Stimulated activated CD8-positive, alpha-beta memory T cell treated with anti-CD3 and anti-CD28 coated beads, Interleukin-4, amount 100 ng/mL, for 4 hours (primary cell): ENCODE measurements at places on chromosomes 16 and 17.

- no peak for DNase-seq
These were observed 34.6 kb downstream of the GRIN2C start for GRCh38 chr17:74824961-74825627.

DNA sequence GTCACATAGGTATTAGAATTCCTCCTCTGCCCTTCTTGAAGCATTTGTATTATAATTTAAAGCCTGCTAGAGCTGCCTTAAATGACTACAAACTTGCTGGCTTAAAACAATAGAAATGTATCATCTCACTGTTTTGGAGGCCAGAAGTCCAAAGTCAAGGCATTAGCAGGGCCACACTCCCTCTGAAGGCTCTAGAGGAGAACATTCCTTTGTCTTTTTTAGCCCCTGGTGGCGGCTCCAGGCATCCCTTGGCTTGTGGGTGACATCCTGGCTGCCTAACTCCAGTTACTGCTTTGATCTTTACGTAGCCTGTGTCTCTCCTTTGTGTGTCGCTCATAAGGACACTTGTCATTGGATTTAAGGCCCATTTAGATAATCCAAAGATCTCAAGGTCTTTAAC lies 186.6 kb upstream of the SALL1 start:
- no peak for DNase-seq

DNA sequence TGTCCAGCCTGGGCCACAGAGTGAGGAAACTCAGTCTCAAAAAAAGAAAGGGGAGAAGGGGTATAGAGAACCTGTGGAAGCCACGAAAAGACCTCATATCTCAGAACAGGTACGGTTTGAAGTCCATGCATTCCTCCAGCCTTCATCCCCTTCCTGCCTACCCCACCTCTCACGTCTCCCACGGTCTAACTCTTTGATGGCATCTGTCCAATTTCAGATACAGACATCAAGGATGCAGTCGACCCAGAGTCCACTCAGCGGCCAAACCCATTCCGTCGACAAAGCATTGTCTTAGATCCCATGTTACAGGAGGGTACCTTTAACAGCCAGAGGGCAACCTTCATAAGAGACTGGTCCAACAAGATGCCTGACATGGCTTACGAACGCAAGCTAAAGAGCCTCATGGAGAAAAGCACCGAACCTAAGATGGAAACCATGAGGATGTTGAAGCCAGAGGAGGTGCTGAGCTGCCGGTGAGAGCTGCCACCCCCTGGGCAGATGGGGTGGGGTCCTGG lies 22.7 kb downstream of the C16orf78 start:
- DNase-seq, result no peak

- no peak for DNase-seq
These were observed 30.4 kb upstream of the CCL1 start for GRCh38 chr17:34393401-34393800.

DNA sequence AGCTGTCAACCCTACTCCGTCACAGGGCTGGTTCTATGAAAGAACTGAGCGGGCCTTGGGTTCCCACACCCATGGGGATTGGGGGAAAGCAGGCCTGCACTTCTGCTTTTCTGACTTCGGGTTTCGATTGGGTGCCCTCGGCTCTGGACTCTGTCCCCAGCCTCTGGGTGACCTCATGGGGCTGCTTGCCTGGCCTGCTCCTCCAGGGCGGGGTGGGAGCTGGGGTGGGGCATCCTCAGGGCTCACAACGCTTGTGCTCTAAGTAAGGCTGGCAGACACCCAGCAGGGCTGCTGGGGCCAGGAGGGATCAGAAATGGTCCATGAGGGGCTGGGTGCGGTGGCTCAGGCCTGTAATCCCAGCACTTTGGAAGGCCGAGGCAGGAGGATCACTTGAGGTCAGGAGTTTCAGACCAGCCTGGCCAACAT lies 19.2 kb downstream of the ARHGAP27 start:
- no peak for DNase-seq

GRCh38 chr17:14072881-14073280 lies 3.6 kb downstream of the COX10 start:
- no peak for DNase-seq

DNA sequence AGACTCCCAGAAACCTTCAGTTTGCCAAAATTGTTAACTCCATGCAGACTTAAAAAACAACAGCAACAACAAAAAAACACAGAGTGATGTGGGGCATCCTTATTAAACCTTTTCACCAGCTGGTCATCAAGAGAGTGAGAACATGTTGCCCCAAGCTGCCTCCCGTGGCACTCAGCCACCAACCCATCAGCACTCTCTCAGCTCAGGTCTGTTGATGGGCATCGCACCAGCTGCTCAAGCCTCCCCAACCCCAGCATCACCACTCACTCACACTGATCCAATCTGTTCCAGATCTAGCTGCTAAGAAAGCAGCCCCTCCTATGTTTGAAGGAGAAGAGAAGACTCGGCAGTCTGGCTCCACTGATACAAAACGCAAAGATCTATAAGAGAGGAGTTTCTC lies 46.8 kb downstream of the SLC39A11 start:
- no peak for DNase-seq

DNA sequence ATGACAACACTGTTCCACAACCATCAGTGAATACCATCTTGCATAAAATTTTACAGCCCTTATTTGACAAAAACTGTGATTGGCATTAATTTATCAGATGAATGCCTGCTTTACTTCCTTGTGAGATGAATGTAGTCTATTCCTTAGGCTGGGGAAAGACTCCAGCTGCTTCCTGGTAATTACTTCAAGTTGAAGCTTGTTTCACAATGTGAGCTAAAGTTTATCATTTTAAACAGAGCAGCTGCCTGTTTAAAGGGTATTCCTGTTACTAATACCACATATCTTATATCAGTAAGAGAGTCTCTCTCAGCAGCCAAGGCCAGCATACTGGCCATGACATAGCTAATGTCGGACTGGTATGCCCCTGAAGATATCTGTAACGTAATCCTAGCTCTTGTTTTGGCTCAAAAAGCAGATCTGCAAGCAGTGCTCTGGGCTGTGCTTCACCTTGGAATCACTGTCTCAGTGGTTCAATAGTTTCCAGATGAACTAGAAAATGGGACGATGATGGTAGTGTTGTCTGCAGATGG lies 13.2 kb upstream of the ARL2BP start:
- DNase-seq, result no peak

- no peak for DNase-seq
These were observed 39.4 kb downstream of the RTN4RL1 start for GRCh38 chr17:1985686-1986085.

GRCh38 chr16:25224731-25225319 lies 8.1 kb downstream of the AQP8 start:
- DNase-seq, result no peak

DNA sequence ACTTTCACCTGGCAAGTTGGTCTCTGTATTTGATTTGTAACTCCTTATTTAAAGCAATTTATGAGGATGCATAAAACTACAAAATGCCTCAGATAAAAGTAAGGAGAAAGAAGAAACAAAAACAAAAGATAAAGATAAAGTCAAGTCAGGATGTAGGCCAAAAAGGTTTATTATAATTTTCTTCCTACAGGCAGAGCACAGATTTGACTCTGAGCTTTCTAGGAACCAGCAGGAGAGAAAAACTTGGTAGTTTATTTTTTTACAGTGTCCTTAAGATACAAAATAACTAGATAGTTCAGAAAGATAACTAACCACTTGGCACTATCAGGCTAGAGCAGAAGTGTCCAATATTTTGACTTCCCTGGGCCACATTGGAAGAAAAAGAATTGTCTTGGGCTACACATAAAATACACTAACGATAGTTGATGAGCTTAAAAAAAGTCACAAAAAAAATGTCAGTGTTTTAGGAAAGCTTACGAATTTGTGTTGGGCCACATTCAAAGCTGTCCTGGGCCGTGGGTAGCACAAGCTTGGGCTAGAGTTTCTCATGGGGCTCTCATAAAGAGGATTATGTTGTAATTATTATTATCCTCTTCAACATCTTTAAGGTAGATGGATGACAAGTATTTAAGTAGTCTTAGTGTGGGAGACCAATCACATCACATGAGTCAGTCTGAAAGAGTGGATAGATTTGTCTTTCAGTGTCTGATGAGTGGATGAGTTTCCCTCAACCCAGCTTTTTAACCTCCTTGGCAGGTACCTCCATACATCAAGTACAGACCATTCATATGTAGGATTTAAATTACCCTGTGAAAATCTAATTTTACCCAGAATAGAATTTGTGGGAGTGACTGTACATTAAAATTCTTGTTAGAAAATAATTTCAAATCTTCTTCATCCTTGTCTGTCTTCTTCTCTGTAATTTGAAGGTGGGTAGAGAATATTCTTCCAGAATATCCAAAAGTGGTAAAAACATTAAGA lies 17.0 kb downstream of the PAFAH1B1 start:
- no peak for DNase-seq
